ENCODE measurements at places on chromosomes 5 and 9.

DNA sequence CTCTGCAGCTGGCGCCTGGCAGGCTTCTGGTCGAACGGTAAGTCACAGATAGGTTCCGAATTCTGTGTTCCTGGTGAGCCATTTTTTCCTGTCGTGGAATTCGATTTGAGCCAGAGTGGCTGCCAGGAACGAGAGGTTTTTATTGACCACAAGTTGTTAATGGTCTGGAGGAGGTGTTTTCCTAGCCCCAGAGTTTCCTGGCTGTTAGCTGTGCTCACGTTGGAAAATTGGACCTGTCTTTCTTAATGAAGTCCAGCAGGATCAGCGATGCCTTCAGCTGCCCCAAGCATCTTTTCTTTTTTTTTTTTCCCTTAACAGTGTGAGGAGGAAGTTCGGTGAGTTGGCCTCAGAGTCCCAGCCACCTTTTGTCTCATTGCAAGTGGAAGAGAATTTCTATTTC, 62.9 kb downstream of the COL5A1 start:
- no peak for DNase-seq

DNA sequence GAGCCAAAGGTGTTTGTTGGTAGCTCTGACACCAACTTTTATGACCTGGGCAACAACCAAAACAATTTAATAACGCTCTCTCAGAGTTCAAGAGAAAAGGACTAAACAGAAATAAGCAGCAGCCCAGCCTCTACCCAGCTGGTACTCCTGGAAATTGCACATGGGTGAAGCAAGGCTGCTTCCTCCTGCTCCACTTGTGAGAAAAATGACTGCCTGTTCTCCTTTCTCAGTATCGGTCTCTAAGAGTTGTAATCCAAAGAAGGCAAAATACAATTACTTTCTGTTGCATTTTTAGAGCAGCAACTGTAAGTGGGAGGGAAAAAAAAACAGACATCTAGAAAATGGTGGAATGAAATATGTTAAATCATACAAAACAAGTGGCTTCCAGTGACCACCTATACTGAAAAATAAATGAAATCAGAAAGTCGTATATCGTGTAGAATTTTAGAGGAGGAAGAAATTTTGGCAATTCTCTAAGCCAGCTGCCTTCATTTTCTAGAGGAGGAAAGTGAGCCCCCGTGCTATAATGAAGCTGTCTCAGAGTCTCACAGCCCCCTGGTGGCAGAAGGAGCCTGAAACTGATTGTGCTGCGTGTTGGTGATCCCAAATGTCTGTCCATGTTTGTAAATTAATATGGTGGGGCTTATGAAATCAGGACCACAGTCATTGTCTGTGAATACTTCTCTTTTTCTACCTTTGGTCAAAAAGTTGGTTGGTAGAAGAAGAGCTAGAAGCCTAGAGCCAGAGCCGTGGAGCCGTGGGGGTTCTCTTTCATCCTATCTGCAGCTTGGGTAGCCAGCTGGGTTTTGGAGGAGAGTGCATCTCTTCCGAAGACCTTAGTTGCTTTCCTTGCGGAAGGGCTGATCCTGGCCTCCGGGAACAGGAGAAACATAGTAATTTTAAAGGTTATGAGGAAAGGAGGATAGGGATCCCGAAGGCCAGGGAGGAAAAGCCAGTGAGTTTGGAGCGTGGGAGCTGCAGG, 139.9 kb downstream of the PIP5K1B start:
- DNase-seq: peak; percentile 6

DNA sequence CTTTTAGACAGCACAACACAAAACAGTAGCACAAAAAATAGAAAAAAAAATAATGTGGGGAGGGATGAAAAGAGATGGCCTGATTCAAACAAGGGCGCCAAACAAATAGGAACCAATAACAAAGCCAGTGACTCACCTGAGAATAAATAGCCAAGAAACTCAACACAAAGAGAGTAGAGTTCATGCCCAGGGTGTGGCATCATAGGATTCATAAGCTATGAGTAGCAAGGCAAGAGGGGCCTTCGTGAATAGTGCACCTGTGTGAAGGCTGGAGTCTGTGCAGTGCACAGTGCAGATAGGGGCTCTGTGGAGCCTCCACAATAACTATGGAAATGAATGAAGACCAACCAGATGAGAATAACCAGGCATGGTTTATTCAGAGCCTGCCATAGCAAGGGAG, 541.7 kb downstream of the SPOCK1 start:
- DNase-seq: no peak

DNA sequence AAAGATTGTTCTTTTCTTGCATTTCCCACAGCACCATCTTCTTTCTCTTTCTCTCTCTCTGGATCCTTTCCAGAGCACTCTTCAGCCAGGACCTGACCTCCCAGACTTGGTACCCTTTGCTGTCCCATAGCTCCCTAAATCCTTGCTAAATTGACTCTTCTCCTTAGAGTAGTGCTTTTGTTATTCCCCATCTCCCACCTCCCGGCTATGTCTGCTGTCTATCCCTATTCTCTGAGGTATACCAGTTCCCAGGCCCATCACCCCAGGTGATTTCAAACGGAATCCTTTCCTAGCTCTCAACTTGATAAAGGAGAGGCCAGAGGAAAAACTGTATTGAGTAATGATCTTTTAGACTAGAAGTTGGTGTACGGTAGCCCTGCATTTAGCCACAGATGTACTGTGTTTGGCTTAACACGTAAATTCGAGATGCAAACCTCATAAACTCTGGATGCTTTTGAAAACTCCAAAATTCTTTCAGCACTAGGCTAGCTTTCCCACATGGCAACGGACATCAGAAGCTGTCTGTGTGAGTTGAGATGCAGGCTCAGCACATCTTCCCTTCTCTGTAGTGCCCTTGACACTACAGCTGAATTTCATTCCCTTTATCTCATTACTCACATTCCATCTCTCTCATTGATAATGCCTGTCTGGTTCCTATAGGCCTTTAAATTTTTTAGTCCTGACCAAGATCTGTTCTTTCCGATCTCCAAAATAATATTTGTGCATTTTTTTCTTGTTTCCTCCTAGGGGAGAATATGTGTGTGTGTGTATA, 320.8 kb upstream of the ITGA1 start:
- no peak for DNase-seq

DNA sequence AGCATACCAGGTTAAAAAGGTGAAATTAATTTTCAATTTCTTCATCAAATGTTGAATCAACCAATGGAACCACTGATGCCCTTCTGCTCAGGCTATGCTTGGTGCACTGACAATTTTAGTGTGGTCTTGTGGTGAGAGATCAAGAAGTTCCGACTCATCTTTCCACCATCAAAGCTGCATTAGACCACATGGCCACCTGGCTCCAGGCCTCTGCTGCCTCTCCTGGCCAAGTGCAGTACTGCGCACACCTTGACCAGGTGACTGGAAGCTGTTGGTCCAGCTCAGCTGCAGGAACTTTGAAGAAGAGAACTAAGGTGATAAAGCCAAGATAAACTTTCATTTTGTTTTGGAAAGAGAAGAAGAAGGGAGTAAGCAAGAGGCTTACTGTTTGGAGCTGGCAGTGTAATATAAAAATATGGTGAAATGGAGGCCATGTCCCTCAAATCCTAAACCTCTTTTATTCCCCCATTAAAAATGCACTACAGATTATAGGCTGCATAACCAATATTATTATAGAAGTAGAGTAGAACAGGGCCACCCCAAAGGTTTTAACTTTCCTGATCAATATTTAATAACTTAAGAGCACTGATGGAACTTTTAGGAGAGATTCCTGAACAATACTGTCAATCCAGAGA, 315.5 kb upstream of the C9orf72 start:
- DNase-seq: no peak

DNA sequence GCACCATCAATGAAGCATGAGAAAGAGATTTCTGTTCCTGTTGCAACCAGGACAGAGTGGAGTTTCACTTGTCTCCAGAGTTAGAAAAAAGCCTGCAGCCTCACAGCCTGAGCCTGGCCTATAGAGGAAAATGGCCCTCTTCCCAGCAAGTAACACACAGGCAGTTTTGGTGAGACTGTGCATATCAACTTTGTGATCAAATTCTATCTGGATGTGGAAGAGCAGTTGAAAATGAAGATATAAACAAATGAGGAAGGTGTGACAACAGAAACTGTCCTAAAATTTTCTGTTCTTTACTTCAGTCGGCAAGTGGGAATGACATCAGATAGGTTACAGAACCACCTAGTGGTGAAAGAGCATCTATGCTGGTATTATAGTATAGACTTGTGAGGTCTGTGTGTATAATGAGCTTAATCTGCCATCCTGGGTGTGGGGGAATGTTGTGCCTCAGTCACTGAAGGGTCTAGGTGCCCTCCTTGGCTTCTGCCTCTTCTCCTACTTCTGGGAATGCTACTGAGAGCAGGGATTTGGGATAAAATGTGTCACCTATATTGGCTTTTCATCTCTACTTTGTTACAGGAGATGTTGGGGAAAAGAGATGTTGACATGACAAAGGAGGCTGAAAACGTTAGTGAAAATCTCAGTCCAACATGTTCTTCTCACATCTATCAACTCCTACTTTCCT, 28.2 kb downstream of the YIPF5 start:
- no peak for DNase-seq

DNA sequence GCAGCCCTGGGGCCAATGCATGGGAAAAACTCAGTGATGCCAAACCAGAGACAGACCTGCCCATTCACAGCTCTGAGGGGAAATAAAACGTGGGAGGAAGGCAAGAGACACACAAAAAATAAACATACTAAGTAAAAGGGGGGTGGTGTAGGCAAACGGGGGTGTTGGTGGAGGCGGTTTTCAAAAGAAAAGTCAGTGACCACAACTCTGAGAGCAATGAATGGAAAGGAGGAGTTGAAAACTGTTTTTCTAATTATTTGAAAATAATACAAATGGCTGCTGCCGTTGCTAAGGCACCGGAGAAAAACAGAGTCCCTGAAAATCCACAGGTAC, 293.5 kb downstream of the EFNA5 start:
- no peak for DNase-seq

DNA sequence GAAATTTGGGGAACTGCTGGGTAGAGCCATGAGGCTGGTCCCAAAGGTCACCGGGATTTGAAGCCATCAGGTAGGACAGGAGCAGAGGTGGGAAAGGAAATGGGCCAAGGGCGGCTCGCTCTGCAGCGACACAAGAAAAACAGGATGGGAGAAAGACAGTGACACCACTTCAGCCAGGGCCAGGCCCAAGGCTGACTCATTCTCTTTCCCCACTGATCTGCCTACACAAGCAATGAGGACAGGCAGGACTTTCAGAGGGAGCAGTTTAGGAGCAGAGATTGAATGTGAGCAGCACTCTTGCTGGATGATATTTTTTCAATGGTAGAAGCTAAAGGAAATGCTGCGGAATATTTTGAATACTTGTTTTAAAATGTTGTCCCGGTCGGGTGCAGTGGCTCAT, 3.5 kb downstream of the RUFY1 start:
- peak; percentile 62 for DNase-seq

GRCh38 chr9:120110520-120110919, 469.4 kb downstream of the CDK5RAP2 start:
- DNase-seq: no peak

GRCh38 chr5:97418462-97418861, 235.4 kb upstream of the RIOK2 start:
- no peak for DNase-seq

GRCh38 chr9:88041447-88041846, 67.1 kb upstream of the CDK20 start:
- DNase-seq: no peak

DNA sequence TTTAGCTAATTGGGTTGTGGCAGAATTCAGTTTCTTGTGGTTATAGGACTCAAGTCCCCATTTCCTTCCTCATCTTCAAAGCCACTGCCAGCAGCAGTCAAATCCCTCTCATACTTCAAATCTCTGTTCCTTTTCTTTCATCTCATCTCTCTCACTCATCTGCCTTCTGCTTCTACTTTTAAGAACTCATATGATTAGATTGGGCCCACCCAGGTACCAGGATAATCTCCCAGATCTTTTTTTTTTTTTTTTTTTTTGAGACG, 8.0 kb upstream of the REEP5 start:
- no peak for DNase-seq

- no peak for DNase-seq
Observed at GRCh38 chr5:69257577-69257976, 22.9 kb downstream of the CDK7 start.

- DNase-seq: peak; percentile 71
Observed at GRCh38 chr5:53430618-53431252, 49.7 kb upstream of the FST start.

- DNase-seq: no peak
Observed at GRCh38 chr9:102506406-102506805, 488.7 kb upstream of the CYLC2 start.

DNA sequence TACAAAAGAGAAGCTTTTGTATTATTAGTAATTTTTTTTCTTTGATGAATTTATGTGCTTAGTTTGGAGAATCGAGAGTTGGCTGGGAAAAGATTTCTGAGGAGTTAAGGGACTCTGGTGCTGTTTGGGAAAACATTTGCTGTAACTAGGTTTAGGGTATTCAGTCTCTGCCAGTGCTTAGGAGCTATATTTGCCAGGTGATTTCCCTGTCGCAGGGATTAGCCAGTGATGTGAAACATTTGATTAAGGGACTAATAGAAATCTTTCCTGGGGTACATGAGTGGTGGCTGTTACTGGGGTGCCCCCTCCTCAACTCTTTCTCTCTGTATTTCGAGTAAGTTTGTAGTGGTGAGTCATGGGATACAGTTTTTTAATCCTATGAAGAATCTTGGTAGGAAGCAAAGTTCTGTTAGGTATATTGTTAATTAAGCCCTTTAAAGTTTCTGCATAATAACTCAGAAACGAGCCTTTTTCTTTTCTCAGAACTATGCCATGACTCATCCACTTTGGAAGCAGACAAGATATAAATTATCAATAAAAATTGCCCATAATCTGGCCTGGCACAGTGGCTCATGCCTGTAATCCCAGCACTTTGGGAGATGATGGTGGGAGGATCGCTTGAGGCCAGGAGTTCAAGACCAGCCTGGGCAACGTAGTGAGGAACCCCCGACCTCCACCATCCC, 18.6 kb downstream of the RGMB start:
- DNase-seq: no peak

- no peak for DNase-seq
Observed at GRCh38 chr9:133429641-133430161, 7.5 kb downstream of the ADAMTS13 start.

- no peak for DNase-seq
Observed at GRCh38 chr5:153463806-153464205, 26.7 kb upstream of the GRIA1 start.

DNA sequence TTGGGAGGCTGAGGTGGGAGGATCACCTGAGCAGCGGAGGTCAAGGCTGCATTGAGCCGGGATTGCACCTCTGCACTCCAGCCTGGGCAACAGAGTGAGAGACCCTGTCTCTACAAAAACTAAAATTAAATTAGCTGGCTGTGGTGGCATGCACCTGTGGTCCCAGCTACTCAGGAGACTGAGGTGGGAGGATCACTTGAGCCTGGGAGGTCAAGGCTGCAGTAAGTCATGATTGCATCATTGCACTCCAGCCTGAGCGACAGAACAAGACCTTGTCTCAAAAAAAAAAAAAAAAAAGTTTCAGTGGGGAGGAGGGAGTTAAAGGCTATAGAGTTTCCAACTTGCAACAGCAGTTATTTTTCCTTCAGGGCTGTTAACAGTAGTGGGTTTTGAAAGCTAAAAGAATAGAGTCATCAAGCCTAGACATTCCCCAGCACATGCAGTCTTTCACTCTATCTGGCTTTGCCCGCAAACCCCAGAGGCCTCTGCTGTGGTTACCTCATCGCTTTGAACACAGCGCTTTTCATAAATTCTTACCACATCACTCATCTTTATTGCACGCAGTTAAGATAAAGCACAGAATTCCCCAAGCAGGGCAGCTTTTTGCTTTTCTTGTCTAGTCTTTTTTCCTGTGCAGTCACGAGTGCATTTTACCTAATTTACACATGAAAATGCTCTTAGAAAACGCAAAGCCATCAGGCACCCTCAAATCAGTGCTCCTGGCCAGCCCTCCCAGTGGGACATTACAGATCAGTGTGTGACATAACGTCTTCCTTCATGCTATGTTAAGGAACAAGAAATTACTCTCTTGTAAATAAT, 8.7 kb upstream of the SLC2A8 start:
- peak; percentile 96 for DNase-seq

GRCh38 chr9:126400571-126400970, 73.9 kb downstream of the MVB12B start:
- DNase-seq: no peak
